ENCODE measurements at places on chromosomes 2 and 18. TPM values are rescaled to one million over a fixed set of nuclear protein-coding genes. Genes with fewer than 3 reads are reported as not detected.

Gene SETBP1
- 3.8 TPM for total RNA-seq

Gene KCNK3
- not detected for total RNA-seq

Gene CDH7
- not detected for total RNA-seq

Gene IL1RL2
- total RNA-seq, result 1.4 TPM

Gene E2F6
- 6.8 TPM for total RNA-seq

Gene SCN2A
- 0.12 TPM for total RNA-seq

Gene WNT6
- 0.19 TPM for total RNA-seq

Gene C2orf49
- total RNA-seq, result 18.9 TPM

Gene LRP2
- 0.37 TPM for total RNA-seq

Gene ASXL3
- total RNA-seq, result not detected

DNA sequence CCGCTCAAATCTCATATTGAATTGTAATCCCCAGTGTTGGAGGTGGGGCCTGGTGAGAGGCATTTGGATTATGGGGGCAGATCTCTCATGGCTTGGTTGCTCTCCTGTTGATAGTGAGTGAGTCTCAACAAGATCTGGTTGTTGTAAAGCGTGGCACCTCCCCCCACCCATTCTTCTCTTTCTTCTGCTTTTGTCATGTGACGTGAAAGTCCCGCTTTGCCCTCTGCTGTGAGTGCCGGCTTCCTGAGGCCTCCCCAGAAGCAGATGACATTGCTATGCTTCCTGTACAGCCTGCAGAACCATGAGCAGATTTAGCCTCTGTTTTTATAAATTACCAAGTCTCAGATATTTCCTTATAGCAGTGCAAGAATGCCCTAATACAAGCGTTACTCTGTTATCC lies 673.8 kb downstream of the ADCYAP1 start:
- DNase-seq, result no peak

DNA sequence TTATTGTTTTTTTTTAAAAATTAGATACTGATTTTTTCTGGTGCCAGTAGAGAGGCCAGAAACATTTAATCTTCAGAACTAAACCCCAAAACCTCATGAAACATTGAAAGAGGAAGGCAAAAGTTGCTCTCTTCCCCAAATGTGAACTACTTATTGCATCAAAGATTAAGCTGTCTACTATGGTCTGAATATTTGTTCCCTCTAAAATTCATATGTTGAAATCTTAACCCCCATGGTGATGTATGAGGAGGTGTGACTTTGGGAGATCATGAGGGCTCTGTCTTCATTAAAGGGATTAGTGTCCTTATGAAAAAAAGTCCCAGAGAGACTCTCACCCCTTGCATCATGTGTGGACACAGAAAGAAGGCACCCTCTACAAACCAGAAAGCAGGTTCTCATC lies 28.2 kb upstream of the SLC8A1 start:
- no peak for DNase-seq

GRCh38 chr18:58386780-58387179 lies 242.1 kb downstream of the ALPK2 start:
- DNase-seq, result no peak

GRCh38 chr2:232941912-232942594 lies 71.0 kb downstream of the NGEF start:
- no peak for DNase-seq

DNA sequence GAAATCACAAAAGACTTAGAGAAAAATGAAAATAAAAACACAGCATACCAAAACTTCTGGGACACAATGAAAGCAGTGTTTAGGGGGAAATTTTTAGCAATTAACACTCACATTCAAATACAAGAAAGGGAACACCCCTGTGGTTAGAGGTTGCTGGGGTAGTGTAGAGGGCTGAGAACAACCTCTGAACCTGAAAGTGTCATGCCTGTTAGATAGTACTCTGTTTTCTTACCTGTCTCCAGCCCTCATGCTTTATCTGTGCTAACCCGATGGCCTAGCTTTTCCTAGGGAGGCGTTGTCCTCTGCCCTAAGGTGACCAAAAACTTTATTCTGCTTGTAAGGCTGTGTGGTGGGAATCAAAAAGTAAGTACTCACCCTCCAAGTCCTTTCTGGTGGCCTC lies 122.6 kb upstream of the OTX1 start:
- no peak for DNase-seq

- DNase-seq, result no peak
These were observed 32.8 kb downstream of the MSH6 start for GRCh38 chr2:47815764-47816163.

DNA sequence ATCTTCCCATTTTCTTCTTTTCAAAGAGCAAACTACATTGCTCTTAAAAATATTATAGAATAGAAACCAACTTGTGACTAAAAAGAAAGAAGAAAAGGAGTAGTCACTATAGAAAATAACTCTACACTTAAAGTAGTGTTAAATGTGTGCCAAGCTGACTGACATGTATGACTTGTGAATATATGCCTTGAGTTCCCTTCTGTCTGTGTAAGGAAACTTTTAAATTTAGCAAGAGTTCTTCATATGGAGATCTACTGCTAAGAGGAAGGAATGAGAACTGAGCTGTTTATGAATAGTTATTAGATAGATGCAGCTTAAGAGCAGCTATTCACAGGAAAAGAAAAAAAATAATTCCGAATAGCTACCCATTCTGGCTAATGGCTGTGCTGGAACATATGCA lies 1221.7 kb upstream of the ZEB2 start:
- no peak for DNase-seq

- DNase-seq, result peak; percentile 11
These were observed 517.2 kb upstream of the ACVR2A start for GRCh38 chr2:147327613-147328012.

DNA sequence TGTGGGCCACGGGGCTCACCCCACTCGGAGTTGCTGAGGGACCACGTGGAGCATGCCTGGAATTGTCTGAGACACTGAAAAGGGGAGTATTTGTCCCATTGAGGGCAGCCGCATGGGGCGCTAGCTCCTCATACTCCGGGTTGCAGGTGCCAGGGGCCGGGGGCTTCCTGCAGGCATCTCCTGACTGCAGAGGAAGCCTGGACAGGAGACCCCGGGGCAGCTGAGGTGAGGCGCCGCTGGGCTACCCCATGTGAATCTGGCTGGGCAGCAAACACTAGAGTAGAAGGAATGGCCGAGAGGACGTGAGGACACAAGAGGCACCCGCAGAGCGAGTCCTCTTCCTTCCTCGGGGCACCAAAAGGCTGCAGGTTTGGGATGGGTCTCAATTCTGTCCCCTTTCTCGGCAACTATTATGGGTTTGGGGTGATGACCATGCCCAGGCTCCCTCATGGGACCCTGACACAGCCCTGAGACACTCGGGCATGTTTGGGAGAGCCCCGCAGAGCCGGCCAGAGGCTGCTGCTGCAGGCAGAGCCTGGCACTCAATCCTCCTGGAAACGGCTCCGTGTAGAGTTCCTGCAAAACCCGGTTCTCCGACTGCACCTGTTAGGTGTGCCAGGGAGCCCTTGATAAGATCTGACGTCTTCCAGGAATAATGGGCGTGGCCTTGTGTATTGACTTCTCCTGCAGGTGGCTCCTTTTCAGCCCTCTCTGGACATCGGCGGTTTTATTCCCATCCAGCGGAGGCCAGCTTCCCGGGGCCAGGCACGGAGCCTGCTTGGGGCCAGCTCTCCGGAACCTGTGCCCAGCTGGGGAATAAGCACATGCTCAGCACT lies 77.0 kb downstream of the CTIF start:
- DNase-seq, result no peak

GRCh38 chr18:77323640-77324299 lies 74.1 kb downstream of the GALR1 start:
- DNase-seq, result no peak

GRCh38 chr2:145757503-145758246 lies 1237.8 kb upstream of the ZEB2 start:
- DNase-seq, result no peak

GRCh38 chr18:36539674-36540231 lies 242.2 kb downstream of the FHOD3 start:
- DNase-seq, result no peak

- no peak for DNase-seq
These were observed 138.8 kb downstream of the MYT1L start for GRCh38 chr2:2192091-2192955.

- DNase-seq, result no peak
These were observed 49.1 kb upstream of the ATP6V1B1 start for GRCh38 chr2:70886541-70886987.

DNA sequence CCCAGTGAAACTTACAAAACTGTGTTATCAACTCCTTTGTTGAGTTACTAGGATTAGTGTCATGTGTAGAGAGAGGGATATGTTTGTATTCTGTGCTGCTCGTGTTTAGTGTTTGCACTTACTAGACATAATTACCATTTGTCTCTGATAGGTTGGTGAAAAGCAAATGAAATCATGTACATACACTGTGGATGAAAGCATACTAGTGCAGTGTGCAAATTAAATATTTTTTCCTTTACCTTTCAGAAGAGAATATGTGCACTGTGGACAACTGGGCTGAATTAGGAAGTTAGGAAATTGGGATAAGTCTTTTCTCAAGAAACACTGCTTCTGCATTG lies 1.2 kb downstream of the KIAA1328 start:
- no peak for DNase-seq

DNA sequence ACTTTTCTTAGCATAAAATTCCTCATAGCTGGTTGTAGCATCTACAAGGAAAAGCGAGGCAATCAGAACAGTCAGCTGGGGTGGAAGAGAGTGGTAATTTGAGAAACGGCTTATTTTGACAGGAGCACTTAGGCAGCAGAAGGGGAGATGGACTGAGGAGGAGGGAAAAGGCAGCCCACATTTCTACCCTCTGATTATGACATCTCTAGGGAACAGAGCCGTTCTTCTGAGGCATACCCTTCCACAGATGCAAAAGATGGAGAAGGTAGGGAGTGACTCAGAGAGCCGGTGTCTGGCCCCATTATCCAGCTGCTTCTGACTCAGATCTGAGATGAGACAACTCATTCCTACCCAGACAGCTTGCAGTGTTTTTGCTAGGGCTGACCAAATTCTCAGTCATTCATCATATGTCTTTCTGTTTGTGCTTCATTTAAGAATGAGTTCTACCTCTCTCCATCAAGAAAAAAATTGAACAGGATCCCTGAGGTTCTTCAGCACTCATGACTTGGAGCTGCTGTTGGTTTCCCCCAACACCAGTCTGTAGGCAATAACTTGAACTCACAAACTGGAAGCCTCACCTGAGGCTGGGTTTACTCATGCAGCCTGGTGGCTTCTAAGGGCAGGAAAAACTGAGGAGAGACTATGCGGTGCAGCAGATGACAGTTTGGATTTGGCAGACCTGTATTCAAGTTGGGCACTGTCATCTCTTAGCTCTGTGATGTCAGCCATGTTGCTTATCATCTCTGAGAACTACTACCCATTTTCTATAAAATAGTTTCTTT lies 15.9 kb upstream of the SEC11C start:
- peak; percentile 62 for DNase-seq

GRCh38 chr18:11654736-11655605 lies 34.1 kb upstream of the GNAL start:
- DNase-seq, result peak; percentile 57

DNA sequence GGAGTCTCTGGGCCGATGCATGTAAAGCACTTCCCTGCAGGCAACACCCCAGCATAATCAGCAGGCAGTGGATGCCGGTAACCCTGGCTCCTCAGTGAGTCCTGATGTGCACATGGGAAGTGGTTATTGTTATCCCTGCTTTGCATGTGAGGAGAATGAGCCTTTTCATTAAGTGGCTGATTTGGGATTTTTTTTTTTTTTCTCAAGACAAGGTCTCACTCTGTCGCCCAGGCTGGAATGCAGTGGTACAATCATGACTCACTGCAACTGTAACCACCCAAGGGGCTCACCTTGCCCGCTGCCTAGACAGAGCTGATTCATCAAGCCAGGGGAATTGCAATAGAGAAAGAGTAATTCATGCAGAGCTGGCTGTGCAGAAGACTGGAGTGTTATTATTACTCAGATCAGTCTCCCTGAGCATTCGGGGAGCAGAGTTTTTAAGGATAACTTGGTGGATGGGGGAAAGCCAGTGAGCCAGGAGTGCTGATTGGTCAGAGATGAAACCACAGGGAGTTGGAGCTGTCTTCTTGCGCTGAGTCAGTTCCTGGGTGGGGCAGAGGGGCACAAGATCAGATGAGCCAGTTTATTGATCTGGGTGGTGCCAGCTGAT lies 95.4 kb downstream of the SOCS6 start:
- no peak for DNase-seq

DNA sequence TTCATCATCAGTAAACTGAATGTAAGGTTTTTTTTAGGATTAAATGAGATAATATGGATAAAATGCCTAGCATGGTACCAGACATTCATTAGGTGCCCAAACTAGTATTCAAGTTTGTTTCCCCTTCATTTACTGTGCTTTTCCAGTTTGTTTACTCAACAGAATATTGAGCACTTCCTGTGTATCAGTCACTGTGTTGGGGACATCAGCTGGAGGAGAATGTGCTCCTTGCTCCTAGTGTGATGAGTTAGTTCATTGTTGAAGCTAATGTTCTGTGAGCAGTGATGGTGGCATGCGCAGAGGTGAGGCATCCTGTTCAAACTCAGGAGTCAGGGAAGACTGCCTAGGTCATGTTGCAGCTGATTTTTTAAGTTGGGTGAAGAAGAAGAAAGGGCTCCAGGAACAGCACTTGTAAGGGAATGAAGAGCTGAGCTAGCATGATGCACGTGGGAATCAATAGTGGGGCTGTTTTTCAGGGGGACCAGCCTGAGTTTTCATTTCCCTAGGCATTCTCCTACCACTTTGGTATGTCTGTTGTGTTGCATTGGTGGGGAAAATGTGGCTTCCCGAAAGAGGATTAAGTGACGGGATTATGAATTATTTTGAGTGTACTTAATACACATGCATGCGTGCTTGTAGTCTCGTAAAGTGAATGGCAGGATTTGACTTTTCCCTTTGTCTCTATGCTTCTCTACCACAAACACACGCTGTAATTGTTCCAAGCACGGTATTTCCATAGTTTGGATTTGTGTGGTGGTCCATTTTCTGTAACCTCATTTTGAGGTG lies 23.7 kb downstream of the TTLL4 start:
- no peak for DNase-seq

DNA sequence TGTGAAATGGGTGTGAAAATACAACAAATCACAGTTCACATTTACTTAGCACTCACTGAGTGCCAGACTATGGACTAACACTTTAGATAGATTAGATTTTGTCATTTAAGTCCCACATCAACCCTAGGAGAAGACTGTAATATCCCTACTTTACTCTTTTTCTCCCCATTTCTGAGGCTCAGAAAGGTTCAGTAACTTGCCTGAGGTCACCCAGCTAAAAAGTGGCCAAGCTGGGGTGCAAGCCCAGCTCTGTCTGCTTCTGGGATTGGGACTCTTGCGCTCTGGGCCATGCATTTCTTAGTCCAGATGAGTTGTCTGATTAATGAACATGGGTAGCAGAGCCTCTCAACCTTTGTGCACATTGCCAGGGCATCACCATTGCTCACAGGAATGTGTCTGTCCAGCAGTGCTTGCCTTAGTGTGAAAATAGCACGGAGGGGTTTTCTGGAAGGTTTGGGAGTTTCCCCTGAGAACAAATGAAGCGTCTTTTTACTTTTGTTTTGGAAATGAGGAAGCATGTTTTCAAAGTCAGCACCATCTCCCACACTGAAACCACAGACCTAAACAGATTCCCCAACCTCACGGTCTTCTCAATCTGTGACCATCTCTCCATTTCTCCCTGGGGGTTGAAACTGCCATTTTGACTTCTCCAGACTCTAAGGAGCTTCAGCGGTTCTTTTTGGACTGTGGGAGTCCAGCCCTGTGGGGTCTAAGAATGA lies 31.9 kb downstream of the NRP2 start:
- DNase-seq, result no peak

GRCh38 chr2:174846941-174847938 lies 83.0 kb upstream of the CHRNA1 start:
- no peak for DNase-seq

- peak; percentile 68 for DNase-seq
These were observed 171.2 kb downstream of the TMEM247 start for GRCh38 chr2:46650556-46651001.
